ENCODE measurements at places on chromosomes 11 and 22. TPM values are rescaled to one million over a fixed set of nuclear protein-coding genes. Genes with fewer than 3 reads are reported as not detected.

The APOBEC3C gene
- total RNA-seq: 28.3 TPM

The LRRN4CL gene
- 2.7 TPM for total RNA-seq

The YPEL1 gene
- 7.3 TPM for total RNA-seq

The OR52H1 gene
- not detected for total RNA-seq

The OTOG gene
- total RNA-seq: not detected

The CRACR2B gene
- 20.2 TPM for total RNA-seq

The GRAP2 gene
- 0.91 TPM for total RNA-seq

The MGAT3 gene
- 9.9 TPM for total RNA-seq

The SYT7 gene
- 16.6 TPM for total RNA-seq

The ZNRF3 gene
- 6.1 TPM for total RNA-seq
